ENCODE measurements at places on chromosomes 5 and 9.

GRCh38 chr9:112884101-112884500 is 6.6 kb downstream of the SLC46A2 start:
- DNase-seq: no peak

DNA sequence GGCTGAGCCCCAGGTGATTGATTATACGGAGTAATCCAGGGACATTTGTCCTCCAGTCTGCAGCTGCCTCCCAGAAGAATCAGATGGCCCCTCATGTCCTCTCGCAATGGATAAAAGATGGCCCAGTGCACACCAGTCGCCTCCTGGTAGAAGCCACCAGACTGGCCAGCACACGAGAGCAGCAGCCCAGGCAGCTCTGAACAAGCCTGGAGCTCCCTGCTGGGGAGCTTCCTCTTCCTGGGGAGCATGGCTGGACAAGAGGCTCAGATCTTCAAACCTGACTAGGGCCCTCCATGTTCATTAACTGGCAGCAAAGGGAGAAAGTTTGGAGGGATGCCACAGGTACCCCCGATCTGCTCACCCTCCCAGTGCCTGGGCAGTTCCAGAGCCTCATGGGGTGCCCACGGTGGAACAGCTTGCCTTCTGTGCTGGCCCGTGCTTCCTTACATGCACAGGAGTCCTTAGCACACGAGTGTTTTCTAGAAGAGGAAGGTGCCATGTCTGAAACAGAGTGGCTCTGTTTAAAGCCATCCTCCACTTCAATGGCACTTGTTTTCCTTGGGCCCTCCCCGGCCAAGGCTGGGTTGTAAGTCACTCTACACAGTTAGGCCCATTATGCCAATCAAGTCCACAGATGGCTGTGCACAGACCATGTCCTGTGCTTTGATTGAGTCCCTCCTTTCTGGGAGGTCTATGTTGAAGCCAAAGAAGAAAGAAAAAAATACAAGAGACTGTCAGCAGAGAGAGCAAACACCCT is 75.6 kb downstream of the PRRT1B start:
- DNase-seq: no peak

GRCh38 chr5:180394031-180394636 is 41.0 kb upstream of the GFPT2 start:
- DNase-seq: no peak

DNA sequence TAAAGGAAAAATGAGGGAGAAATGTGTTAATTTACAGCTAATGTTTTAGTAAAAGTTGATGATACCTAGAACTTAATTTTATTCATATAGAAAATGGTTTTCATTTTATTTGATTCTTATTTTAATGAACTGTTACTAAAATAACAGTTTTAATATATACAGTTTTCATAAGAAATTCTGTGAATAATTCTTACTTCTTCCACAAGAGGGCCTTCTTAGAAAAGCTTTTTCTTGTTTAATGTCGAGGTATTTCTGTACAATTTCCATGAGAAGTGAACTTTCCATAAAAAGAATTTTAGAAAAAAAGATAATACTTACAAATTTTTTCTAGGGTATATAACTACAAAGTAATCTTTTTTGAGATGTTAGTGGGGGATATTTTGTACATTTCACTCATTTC is 73.9 kb downstream of the KLF9 start:
- no peak for DNase-seq

GRCh38 chr5:76457674-76458485 is 54.8 kb downstream of the IQGAP2 start:
- DNase-seq: no peak

DNA sequence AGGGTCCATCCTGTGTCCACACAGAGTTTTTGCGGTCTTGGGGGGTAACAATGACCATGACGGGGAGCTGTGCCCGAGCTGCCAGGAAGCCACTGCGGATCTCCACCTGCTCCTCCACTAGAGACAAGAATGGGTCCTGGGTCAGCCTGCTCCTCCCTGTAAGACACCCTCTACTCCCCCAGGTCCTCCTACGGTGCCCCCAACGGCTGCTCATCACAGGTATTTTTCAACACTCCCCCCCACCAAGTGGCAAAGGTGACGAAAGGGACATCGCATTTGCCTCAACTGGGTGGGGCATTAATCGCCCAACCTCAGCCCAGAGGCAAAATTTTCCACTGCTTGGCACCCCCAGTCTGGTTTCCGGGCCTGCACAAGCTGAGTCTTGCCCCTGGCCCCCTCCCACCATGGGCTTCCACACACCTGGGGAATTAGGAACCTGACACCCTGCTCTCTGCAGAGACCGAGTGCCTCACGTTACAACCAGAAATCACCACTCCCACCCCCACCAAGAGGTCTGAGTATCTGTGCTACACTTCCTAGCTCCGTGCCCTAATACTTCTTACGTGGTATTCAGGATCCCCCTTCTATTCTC is 9.6 kb downstream of the NOL6 start:
- DNase-seq: no peak

DNA sequence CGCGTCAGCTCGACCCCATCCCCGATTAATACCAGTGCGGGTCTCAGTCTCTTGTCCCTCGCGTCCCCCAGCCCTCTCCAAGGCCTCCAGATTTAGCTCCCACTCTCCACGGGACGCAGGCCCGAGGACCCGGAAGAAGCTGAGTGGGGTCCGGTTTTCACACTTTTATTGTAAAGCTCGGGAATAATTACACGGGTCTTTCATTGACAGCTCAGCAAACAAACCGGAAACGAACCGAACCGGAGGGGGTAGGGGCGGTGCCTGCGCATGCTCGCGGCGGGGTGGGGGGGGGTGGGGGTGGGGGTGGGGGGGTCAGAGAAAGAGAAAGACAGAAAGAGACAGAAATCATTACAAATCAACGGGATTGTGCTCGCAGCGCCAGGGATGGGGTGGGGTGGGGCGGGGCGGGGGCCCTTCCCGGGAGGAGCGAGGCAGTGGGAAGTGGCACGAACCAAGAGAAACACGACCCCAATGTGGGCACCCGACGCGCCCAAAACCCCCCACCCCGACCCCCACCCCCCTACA is 27.9 kb downstream of the PCDH1 start:
- no peak for DNase-seq

- DNase-seq: no peak
Observed at GRCh38 chr5:37816883-37817282, 23.0 kb downstream of the GDNF start.

DNA sequence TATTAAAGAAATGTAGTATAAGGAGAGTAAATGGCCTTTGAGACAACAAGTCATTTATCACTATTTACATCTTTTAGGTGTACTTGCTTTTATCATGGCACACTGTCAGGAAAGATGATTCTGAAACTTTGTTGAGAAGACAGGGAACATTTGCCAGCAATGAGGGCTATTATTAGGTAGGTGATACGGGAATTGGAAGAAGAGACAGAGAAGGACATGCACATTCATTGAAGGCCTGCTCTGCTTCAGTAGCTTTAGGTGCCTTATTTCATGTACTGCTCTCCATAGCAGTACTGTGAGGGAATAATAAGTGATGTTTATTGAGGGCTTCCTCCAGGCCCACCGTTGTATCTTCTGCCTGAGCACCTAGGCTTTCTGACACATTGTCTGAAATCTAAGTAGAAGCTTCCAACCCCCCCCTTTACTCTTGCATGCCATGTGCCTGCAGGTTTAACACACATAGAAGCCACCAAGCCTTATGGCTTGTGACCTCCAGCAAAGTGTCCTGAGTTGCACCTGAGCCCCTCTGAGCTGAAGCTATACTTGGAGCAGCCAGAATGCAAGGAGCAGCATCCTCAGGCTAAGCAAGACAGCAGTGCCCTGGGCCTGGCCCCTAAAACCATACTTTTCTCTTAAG is 275.2 kb upstream of the VLDLR start:
- no peak for DNase-seq

DNA sequence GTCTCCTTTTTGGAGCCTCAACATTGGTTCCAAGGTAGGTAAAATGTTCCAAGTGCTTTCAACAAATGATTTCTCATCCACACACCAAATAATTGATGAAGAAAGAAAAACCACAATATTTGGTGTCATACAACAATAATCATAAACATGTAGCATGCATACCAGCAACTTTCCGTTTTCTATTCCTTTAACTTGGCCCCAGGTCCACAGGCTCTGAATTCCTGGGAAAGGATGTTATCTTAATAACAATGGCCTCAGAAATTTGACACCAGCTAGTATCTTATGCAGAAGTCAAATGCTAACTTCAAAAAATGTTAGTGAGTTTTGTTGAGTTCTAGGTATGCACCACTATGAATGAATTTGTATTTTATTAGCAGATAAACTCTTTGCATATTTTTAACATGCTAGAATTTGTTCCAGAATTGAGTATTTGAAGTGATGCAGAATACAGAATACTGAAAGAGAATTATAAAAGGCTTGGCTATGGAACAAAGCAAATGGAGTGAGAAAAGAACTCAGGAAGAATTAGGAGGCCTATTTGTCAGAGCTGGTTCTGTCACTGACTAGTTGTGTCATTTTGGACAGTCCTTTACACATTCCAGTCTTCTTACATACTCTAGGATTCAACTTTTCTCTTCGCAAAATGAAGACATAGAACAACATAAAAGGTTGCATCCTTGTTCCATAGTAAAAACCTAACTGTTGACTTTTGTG is 435.3 kb upstream of the TNC start:
- DNase-seq: no peak

DNA sequence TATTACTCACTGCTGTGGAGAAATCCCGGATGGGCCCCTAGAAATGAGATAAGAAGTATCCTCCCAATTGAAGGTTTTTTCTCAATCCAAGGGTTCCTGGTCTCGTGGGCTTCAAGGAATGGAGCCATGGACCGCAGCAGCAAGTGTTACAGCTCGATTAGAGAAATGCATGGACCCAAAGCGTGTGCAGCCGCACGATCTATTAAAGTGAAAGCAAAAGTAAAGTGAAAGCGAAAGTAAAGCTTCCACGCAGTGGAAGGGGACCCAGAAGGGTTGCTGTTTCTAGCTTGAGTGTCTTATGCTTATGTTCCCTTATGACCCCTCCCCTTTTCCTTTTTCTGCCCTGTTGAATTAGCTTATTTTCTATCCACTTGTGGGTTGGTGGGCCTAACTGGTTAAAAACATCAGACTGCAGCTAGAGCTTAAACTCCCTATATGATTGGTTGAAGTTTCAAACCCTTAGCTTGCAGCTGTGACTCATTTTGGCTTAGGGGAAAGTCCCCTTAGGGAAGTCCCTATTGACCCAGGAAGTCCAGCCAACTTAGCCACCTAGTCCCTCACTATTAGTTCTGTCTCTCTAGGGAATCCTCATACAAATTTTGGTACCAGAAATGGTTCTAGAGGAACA is 1111.8 kb downstream of the TAF11L14 start:
- DNase-seq: peak; percentile 75

DNA sequence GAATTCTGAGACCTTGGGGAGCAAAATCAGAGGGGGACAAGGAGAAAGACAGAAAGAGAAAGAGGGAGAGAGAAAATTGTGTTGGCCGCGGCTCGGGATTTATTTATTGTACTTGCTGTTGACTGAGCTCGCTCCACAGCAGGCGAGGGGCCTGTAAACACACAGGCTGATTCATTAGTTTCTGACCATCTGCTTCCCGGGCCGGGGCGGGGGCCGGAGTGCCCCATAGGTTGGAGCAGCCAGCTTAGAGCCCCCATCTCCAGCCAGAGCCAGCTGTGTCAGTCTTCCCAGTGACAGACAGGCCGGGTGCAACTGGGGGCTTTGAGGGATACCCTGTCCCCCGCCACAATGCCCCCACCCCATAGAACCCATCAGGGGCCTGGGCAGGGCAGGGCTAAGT is 30.9 kb downstream of the NTNG2 start:
- no peak for DNase-seq

DNA sequence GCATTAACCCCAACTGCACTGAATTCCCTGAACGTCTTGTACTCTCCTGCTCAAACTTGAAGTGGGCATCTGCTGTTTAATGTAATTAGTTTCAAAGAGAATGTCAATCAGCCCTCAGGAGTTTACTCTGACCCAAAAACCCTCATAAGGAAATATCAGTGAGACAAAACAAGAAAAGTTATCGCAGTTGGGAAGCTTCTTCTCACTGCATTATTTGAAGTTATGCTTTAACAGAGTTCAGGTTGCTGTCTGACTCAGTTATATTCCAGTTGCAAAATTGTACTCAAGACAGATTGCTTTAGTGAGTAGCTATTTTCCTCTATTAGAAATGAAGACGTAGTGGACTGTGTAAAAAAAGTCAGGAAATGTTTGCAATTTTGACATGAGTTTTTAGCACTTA is 52.1 kb downstream of the PPIC start:
- DNase-seq: no peak

- DNase-seq: no peak
Observed at GRCh38 chr5:82291420-82291819, 13.3 kb upstream of the RPS23 start.

- no peak for DNase-seq
Observed at GRCh38 chr9:75551861-75552260, 338.6 kb upstream of the PCSK5 start.

DNA sequence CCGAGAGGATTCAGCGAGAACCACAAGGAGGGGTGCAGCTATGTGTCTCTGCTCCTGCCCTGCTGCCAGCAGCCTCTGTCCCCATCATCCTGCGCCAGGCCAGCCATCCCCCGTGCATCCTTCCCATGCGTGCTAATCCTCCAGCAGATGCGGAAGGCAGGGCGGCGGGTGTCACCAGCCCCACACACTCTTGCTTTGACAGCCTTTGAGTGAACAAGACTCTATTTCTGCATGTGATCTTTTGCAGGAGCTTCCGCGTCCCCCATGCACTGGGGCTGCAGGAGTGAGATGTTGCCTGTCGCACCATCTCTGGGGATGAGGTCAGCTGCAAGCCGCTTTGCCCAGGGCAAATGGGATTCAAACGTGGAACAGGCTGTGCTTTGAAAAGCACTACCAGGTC is 58.0 kb upstream of the OLFM1 start:
- no peak for DNase-seq

- no peak for DNase-seq
Observed at GRCh38 chr9:108239696-108240321, 616.0 kb downstream of the ACTL7B start.

DNA sequence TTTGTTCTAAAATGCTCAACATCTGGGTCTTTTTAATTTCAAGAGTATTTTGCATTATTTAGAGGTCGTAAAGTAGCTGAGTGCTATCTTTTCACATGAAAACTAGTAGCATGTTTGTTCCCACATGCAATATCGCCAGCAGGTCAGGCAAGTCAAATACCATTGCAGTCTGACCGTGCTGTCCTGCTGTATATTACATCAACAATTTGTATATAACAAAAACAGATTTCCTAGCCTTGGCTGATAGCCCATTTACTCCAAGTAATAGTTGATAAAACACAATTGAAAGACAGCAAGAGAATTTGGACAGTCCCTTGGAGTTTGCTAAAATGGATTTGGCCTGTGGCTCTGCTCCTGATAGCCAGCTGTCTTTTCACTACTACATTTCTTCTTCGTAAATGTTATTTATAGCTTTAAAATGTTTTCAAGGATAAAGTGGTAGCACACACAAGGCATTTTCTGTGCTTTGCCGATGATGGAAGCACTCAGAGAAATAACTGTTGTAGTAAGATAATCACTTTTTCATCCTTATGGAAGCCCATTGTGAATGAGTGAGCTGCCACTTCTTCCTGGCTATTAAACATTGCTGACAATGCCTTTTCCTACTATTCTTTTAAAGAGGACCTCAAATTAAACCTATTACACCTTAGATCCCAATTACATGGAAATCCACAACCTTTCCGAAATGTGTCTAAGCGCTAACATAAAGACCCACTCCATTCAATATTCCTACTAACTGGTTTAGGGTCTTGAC is 992.1 kb downstream of the MAT2B start:
- no peak for DNase-seq
